ENCODE measurements at places on chromosomes 4 and X.

GRCh38 chr4:40937140-40937725, 187.5 kb downstream of the NSUN7 start:
- no peak for DNase-seq

- no peak for DNase-seq
These were observed 534.7 kb downstream of the ANKRD50 start for GRCh38 chr4:124177647-124178425.

GRCh38 chr4:76017056-76017686, 6.1 kb downstream of the CXCL10 start:
- DNase-seq = no peak

DNA sequence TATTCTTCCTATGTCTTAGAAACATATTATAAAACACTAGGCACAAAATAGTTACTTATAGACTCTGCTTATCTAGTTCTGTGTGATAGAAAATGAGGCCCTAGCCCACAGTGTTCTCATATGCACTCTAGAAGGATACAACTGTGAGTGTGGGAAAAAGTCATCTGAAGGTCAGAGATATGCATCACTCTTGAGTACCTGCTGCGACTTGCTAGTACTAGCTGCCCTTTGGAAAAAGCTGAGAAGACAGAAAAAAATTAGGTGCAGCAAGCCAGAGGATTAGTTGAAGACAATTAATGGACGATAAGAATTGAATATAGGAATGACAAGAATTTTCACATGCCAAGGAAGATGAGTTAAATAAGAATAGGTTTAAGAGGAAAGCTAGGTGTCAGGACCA, 61.3 kb downstream of the MTHFD2L start:
- no peak for DNase-seq

GRCh38 chr4:106312377-106312776, 3.6 kb downstream of the TBCK start:
- no peak for DNase-seq

- no peak for DNase-seq
These were observed 21.8 kb downstream of the MID1 start for GRCh38 chrX:10598540-10598939.

GRCh38 chr4:141789716-141790115, 153.3 kb downstream of the IL15 start:
- DNase-seq = no peak

- no peak for DNase-seq
These were observed 17.8 kb upstream of the MAN2B2 start for GRCh38 chr4:6557185-6557584.

DNA sequence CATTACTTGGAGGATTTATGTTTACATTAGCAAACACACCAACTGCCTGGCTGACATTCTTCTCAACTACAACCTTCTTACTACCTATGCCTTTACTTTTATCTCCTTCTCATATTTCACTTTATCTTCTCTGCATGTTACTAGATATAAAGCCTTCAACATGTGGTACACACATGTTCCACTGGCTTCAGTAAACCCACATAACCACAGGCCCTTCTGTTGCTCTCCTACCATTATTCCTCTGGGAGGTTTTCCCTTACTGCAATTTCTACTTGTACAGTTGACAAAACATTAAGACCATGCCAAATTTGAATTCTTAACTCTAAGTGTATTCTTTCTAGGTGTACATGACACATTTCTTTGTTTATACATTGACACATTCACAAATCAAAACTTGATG, 133.1 kb downstream of the ARAP2 start:
- no peak for DNase-seq

DNA sequence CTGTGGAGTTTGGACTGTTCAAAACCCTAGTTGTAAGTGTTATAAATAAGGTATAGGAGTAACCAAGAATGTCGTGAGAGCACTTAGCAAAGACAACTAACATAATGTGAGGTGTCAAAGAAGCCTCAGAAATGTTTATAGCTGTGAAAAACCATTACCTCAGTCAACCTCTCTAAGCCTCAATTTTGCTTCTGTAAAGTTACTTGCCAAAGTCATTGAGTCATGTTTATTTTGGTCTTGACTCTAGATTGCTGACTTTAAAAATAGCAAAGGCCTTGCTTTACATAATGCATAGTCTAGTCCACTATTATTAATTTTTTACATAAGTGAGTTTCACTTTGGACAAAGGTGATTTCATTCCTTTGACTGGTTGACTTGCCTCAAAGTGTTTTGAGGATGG, 257.6 kb upstream of the CXXC4 start:
- DNase-seq = no peak

DNA sequence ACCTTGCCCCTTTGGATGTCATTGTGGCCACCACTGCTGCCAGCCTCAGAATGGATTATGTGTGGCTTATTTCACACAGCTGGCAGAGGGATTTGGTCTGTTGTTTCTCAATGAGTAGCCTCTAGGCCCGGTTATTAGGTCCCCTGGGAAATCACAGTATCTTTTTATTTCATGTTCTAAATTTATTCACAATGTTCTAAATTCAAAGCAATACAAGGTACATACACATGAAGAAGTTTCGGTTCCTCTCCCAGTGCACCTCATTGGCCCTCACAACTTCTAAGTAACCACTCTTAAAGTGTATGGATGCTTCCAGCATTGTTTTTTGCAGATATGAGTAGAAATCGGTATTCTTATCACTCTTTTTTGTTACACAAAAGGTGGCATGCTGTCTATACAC, 262.7 kb downstream of the RCHY1 start:
- DNase-seq = no peak

DNA sequence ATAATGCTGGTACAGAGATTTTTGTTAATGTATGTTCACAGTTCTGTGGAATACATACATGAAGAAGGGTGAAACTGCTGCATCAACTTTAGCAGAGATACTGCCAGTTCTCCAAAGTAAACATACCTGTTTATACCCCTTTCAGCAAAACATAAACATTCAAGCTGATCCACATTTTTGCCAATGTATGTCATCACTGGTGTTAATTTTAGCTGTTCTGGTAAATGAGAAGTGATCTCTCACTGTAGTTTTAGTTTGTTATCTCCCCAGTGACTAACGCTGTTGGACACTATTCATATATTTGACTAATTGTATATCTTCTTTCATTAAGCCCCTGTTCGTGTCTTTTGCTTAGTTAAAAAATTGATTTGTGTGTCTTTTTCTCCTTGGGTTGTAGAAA, 82.0 kb downstream of the HAUS3 start:
- no peak for DNase-seq

GRCh38 chr4:1449475-1449832, 43.2 kb upstream of the NKX1-1 start:
- DNase-seq = no peak

DNA sequence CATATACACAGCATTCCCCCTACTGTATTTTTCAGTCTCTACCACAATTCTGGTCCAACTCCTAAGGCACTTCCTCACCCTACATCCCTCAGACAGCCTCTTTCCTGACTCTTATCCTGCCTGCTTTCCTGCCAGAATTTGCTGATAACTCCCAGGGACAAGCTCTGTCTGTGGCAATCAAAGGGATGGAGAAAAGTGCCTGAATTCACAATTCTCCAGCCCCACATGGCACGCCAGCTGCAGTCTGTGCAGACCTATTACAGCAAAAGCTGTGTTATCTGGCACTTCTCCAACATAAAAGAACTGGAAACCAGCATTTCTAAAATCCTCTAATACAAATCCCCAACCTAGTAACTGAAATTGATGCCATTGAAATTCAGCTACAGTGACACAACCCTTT, 404.8 kb downstream of the KLHL13 start:
- DNase-seq = peak; percentile 4

GRCh38 chr4:25663781-25664180, 8.1 kb downstream of the SLC34A2 start:
- DNase-seq = no peak

- no peak for DNase-seq
These were observed 503.6 kb upstream of the ZFP42 start for GRCh38 chr4:187491959-187492358.

- DNase-seq = no peak
These were observed 603 bp upstream of the SMS start for GRCh38 chrX:21939906-21940305.

DNA sequence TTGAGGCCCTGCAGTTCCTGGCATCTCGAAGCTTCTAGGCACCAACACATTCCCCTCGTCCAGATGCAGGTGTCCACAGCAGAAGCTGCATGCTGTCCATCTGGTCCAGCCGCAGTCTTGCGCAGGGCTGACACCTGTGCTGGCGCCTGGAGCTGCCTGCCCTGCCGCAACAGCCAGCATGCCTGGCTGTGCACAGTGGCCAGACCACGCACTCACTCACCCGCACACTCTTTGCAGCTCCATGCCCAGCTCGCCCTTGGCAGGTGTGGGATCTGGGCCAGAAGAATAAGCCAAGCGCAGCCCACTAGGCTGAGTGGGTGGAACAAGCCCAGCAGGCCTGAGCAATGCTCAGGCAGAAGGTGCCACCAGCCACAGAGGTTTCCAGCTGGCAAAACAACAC, 125.6 kb downstream of the PARM1 start:
- DNase-seq = no peak

- no peak for DNase-seq
These were observed 1197.2 kb downstream of the PCDH7 start for GRCh38 chr4:31917334-31917733.

- no peak for DNase-seq
These were observed 2.9 kb upstream of the MSL3 start for GRCh38 chrX:11754958-11755645.

DNA sequence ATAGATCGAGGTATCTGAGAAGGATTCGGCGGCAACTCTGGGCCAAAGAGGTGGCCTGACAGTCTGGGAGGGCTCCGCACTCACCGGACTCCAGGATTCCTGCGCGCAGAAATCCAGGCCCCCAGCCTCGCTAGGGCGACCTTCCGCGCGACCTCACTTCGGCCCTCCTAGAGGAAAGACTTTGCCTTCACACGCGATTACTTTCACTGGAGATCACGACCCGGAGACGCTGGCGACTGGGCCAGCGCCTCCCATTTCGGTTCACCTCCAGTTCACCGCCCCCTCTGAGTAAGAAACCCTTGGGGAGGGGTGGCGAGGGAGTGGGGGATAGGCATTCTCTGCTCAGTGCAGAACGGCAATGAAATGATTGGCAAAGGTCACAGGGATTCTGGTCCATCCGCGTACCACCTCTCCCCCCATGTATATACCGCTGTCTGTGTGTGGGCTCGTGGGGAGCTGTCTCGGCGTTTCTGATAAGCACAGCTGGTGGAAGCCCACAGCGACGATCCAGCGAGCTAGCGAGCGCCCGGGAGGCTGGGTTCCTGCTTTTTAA, 2.5 kb downstream of the POU3F4 start:
- no peak for DNase-seq

DNA sequence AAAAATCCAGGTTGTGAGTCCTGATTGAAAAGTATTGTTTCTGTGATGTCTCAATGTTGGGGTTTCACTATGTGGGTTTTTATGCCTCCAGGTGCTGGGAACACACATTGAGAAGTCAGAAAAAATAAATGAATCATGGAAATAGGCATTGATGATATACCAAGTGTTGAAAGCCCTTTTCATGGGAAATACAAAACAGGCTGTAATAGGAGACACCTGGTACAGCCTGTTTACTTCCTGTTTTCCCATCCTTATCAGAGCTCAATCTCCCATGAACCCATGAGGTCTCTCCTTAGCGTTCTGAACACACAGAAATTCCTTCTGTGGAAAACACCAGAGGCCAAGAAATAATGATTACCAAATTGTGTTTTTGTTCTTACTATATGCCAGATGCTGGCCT, 106.3 kb upstream of the BOD1L1 start:
- DNase-seq = no peak

- DNase-seq = no peak
These were observed 85.4 kb downstream of the WFS1 start for GRCh38 chr4:6355052-6355451.

DNA sequence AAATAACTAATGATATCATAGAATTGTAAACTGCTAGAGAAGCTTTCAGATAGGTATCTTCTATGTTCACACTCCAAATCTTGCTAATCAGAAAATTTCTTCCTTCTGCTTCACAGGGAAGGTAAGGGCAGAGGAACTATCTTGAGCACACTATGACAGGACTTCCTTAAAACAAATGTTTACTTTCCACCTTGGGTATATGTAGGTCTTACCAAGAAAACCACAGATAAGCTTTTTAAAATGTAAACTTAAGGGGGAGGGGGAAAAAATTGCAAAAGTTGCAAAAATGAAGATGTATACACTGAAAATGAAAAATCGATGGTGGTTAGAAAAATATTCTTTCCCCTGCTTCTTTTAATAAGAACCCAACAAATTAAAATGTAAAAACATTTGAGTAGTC, 30.9 kb downstream of the YTHDC1 start:
- no peak for DNase-seq
